Stimulated activated CD4-positive, alpha-beta T cell treated with anti-CD3 and anti-CD28 coated beads, Interleukin-2, amount 100 ng/mL, for 48 hours (primary cell): ENCODE measurements at places on chromosomes 4 and X.

GRCh38 chrX:2485789-2486345 is 14.9 kb downstream of the DHRSX start:
- no peak for DNase-seq

- DNase-seq, result no peak
Measured at GRCh38 chr4:165031436-165032211, at the start of gene TRIM60. TSS of gene TRIM60 (plus strand) at chr4:165031999. CDS start at chr4:165040073, 8,074 bp downstream.

- no peak for DNase-seq
Measured at GRCh38 chr4:6427439-6428090, 44.8 kb downstream of the PPP2R2C start.

- no peak for DNase-seq
Measured at GRCh38 chrX:2654436-2655340, 36.4 kb upstream of the CD99 start.
